ENCODE measurements at places on chromosomes 13 and 19.

DNA sequence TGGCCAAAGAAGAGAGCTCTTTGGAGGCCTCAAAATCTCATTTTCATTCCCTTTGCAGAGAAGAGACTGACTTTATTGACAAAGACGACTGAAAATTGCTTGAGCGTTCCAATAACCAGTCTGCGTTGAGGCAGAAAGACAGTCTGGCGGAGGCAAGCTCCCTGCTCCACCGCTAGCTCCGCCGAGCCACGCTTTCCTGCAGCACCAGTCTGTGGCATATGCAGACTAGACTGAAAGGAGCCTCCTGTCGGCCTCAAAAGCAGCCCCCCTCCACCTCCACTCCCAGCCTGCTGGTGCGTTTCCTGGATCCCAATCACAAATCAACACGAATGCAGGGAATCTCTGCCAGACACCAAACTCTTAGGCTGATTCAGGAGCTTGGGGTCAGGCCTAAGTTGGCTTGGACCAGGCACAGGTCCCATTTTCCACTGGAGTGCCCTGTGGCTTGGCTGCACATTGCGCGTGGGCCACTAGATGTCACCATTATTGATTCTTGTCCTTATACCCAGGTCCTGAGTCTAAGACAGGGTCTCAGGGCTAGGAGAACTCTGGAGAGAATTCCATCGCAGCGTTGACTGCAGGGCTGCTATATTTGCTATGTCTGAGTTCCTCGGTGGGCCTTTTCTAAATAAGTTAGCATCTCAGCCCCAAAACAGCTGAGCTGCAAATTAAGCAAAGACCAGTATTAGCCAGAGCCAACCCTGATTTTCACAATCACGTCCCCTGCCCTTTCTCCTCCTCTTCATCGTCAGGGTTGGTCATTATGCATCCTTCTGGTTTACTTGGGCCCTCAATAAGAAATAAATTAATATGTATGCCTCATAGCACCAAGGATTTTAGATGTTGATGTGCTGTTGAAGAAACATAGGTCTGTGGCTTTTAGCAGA, 5.2 kb upstream of the ZNF507 start:
- DNase-seq = peak; percentile 17

DNA sequence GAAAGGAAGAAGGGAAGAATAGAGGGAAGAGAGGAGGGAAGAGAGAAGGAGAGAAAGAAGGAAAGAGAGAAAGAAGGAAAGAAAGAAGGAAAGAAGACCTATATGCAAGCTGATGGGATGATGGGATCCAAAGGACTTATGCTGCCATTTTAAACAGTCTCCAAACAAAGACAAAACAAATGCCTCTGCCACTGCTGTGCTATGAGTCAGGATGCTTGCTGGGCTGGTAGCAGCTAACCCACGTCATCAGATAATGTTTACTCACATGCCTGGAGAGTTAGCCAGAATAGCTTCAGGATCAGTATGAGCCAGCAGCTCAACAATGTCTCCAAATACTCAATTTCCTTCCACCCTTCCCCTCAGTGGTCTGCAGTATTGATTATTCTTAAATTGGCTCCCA, 12.0 kb upstream of the ZNF274 start:
- no peak for DNase-seq

GRCh38 chr19:20787786-20788185, 11.7 kb downstream of the ZNF66 start:
- no peak for DNase-seq

DNA sequence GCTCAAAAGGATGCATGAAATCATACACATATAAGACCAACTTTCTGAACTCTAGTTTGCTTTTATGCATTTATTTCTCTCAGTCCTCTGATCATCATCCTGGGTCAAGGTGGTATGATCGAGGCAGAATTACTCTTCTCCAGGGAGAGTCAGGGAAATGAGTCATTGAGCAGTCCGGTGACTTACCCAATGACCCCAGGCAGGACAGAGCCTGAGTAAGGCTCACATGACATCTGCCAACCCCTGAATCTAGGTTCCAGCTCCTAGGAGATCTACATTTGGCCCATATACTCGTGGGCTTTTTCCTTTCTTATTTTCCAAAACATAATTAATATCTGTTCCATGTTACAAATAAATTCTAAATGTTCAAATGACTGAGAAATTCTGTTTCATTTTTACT, 502.3 kb downstream of the FOXO1 start:
- no peak for DNase-seq

DNA sequence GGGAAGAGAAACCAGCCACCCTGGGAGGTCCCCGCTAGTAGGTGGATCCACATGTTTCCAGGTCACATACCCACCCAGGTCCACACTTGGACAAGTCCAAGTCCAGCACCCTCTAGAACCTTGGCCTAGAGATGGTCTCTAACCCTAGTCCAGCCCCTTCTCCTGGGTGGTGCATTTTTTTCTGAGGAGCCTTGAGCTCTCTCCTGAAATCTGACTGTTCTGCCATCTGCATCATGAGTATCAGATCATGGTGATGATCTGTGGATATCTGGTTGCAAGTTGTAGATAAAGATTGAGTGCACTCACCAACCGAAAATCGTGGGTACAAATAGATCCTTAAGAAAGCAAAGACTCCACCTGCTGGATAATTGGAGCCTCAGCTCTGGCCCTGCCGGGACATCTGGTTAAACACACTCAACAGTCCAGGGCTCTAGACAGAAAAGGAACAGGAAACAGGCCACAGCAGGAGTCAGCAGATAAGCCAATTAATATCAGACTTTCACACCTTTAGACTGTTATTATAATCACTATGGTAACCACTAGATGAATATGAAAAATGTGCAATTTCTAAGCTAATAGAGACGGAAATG, 41.1 kb downstream of the GPR12 start:
- no peak for DNase-seq

- peak; percentile 43 for DNase-seq
These were observed 111.9 kb downstream of the KCNRG start for GRCh38 chr13:50126993-50127725.

GRCh38 chr13:67175836-67176459, 54.2 kb downstream of the PCDH9 start:
- no peak for DNase-seq

- DNase-seq = no peak
These were observed 159.5 kb downstream of the POU4F1 start for GRCh38 chr13:78443839-78444238.

- DNase-seq = no peak
These were observed 11.8 kb downstream of the MAST3 start for GRCh38 chr19:18109341-18109732.

DNA sequence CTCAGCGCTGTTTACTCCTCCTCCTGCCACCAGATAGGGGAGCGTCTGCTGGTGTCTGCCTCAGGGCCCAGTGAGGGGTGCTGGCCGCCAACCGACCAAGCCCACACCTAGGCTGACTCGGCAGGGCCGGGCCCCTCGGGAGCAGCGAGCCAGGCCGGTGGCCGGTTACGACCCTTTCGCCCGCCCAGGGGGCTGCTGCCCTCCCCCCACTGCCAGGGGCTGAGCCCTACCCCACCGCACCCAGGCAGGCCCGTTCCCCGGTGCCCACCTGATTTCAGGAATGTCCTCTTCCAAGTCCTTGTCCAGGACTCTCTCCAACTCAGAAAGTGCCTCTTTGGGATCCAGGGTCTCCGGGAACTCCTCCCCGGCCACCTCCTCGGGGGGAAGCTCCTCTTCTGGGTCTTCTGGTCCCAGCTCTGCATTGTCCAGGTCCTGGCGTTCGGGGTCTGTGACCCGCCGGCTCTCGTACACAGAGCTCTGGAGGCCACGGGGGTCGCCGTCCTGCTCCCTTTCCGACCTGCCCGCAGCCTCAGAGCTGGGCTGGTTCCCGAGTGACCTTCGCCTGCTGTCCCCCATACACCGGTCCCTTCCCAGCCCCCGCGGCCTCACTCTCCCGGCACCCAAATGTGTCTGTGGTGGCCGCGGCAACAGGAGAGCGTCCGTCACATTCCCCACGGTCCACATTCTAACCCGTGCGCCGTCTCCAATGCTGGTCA, 31.0 kb upstream of the MIER2 start:
- DNase-seq = no peak

DNA sequence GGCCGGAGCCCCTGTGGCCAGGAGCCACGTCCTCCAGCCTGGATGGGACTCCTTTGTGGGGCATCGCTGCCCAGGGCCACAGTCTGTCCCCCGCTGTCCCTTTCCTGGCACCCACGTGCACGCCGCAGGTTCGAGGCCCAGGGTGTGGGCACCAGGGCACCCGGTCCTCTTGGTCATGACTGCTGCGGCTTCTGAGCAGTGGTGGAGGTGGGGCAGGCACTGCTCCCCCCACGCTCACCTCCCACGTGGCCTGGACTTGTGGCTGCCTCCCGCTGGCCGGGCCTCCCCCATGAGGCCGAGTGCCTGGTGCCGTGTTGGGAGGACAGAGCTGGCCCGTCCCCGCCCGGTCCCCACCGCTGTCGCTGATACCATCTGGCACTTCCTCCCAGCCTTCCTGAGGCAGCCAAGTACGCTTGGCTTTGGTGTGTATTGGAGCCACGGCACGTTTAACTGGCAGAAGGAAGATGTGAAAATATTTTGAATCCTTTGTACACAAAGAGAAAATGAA, 12.8 kb downstream of the SPPL2B start:
- no peak for DNase-seq

- DNase-seq = no peak
These were observed 1.5 kb upstream of the C5AR2 start for GRCh38 chr19:47330466-47330869.

GRCh38 chr13:44894001-44894770, 95.1 kb downstream of the NUFIP1 start:
- DNase-seq = no peak

DNA sequence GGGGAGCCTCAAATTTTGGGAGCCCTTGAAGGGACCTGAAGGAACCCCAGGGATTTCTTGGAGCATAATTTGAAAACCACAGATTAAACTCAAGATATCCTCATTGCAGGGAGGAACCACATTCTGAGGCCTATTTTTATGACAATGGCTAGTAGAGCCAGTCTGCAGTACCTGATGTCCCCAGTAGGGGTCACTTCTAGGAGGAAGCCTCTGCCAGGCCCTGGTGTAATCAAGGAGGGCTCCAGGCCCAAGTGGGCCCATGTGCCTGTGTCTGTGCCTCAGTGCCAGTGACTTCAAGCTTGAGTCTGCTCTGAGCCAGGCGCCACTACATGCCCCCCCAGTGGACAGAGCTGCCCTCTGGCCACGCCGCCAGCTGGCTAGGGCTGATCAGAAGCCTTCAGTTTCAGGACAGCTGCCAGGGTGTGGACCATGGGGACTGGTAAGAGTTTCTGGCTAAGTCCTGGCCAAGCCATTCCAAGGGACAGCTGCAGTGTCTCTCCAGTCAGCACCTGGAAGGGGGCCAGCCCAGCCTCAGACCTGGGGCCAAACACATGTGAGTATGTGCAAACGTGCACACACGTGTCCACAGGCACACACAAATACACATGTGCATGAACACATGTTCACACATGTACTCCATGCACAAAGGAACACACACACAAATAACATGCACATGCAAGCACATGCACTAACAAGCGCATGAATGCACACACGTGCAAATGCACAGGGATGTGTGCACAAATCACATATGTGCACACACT, 20.5 kb upstream of the SLC7A10 start:
- no peak for DNase-seq

GRCh38 chr13:37194428-37194861, 89.0 kb upstream of the CSNK1A1L start:
- no peak for DNase-seq

GRCh38 chr13:48159401-48159800, 64.5 kb upstream of the MED4 start:
- no peak for DNase-seq

DNA sequence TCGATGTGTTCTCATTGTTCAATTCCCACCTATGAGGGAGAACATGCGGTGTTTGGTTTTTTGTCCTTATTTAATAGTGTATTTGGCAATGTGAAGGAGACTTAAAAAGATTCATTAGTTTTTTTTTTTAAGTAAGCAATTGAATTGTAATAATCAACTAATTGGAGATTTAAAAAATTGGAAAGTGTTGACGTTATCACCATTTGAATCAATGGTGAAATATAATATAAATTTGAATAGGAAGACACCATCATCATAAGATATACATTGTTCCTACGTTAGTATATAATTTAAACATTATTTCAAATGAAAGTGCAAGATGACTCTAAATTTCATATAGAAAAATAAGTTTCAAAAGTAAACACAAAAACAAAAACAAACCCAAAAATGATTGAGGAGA, 2858.1 kb upstream of the PCDH20 start:
- no peak for DNase-seq

DNA sequence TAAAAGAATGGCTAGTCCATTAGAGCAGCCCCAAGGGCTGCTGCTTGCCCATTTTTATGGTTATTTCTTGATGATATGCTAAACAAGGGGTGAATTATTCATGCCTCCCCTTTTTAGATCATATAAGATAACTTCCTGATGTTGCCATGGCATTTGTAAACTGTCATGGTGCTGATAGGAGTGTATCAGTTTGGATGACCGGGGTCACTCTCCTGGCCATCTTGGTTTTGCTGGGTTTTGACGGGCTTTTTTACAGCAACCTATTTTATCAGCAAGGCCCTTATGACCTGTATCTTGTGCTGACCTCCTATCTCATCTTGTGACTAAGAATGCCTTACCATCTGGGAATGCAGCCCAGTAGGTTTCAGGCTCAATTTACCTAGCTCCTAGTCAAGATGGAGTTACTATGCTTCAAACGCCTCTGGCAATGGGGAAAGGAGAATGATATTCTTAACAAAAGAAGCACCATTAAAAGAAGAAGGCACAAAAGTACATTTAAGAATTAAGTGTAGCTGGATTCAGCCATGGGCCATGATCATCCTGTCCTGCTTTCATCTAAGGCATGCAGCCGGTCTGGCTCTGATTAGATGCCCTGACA, 1156.0 kb downstream of the PCDH9 start:
- DNase-seq = no peak

- DNase-seq = no peak
These were observed 85.0 kb downstream of the TDRD3 start for GRCh38 chr13:60482012-60482411.

- no peak for DNase-seq
These were observed 21.4 kb downstream of the MAP4K1 start for GRCh38 chr19:38596057-38596981.

DNA sequence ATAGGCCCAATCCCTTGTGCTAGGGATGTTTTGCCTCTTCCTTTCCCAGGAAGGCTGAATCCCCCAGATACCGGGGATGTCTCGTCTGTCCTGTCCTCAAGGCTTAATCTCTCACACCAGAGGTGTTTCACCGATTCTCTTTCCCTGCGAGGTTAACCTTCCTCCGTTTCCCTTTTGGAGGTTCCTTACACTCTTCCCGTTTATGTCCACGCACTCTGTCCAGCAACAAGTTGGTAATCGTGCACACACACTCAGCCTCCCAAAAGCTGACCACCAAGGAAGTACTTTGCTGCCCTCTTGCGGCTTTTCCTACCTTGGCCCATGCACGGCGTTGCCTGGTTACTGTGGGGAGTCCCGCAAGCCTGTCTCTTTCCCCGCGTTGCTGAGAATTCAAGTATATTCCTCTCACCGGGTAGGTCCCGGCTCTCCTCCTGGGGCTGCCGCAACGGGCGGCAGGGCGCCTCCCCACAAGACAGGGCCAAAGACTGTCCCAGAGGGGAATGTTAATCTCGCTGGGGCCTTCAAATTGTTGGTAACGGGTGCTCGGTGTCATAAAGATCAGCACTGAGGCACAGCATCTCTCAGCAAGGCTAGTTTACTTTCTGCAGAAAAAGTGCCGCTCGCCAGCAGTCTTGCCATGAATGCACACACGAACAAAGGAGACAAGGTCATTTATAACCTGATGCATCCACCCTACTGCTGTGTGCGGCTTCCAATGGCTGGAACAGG, 36.7 kb upstream of the CD177 start:
- no peak for DNase-seq

- DNase-seq = no peak
These were observed 1.4 kb downstream of the SIAH3 start for GRCh38 chr13:45850027-45850613.

Measured in T-helper 1 cell (primary cell).